ENCODE measurements at places on chromosomes 2 and 18. TPM values are rescaled to one million over a fixed set of nuclear protein-coding genes. Genes with fewer than 3 reads are reported as not detected.

Gene CCDC150
- 3.2 TPM for polyA plus RNA-seq

Gene SLC9A4
- polyA plus RNA-seq: not detected

Gene C2orf80
- not detected for polyA plus RNA-seq

Gene LOXHD1
- polyA plus RNA-seq: 2.8 TPM

Gene PHOSPHO2
- 4.1 TPM for polyA plus RNA-seq

Gene PROKR1
- polyA plus RNA-seq: 2.1 TPM

Gene CYBRD1
- polyA plus RNA-seq: 73.0 TPM

Gene FARP2
- polyA plus RNA-seq: 32.1 TPM

Gene MGAT4A
- 4.8 TPM for polyA plus RNA-seq

Gene IL18R1
- 0.50 TPM for polyA plus RNA-seq

Gene ACMSD
- polyA plus RNA-seq: 0.34 TPM

- DNase-seq: peak; percentile 82
Measured at GRCh38 chr2:191304939-191305875, 60.0 kb downstream of the MYO1B start.

GRCh38 chr2:234770031-234770506, 181.7 kb upstream of the SH3BP4 start:
- no peak for DNase-seq

DNA sequence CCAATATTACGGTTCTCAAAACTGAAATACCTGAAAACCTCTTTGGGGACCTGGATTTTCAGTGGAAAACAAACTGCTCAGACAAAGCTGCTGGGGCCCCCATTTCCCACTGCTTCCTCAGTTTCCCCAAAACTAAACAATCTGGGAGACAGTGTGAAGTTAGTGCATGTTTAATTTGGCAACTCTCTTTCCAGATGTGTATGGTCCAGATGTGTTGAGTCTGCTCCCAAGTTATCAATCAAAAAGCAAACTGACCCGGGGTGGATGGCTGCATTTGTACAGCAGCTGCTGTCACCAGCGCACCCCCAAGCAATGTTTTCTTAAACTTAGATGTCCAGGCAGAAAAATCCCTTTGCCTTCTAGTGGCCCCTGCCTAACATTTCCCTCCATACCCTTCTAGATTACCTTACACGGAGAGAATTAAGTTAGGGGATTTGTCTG, 136.9 kb downstream of the COPS8 start:
- no peak for DNase-seq

DNA sequence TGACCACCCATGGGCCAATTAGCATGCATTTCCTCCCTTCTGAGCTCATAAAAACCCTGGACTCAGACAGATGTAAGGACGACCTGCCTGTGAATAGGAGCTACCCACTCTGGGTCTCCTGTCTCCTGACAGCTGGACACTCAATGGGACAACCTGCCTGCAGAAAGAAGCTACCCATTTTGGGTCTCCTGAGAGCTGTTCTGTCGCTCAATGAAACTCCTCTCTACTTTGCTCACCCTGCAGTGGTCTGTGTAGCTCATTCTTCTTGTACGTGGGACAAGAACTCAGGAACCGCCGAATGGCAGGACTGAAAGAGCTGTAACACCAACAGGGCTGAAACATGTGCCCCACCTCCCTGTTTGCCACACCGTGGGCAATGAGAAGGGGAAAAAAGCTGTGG, 60.3 kb upstream of the DYNC1I2 start:
- DNase-seq: no peak

DNA sequence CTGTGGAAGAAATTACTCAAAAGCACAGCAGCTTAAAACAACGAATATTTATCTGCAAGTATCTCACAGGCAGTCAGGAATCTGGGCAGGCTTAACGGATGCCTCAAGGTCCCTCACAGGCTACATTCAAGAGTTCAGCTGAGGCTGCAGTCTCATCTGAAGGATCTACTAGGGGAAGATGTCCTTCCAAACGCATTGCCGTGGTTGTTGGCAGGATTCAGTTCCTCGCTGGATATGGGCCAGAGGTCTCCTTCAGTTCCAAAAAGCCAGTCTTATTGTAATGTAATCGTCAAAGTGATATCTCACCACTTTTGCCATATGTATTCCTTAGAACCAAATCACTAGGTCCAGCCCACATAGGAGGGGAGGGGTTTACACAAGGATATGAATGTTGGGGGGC, 98.2 kb upstream of the EPAS1 start:
- no peak for DNase-seq

GRCh38 chr18:63098018-63098981, 221.3 kb downstream of the BCL2 start:
- DNase-seq: no peak

DNA sequence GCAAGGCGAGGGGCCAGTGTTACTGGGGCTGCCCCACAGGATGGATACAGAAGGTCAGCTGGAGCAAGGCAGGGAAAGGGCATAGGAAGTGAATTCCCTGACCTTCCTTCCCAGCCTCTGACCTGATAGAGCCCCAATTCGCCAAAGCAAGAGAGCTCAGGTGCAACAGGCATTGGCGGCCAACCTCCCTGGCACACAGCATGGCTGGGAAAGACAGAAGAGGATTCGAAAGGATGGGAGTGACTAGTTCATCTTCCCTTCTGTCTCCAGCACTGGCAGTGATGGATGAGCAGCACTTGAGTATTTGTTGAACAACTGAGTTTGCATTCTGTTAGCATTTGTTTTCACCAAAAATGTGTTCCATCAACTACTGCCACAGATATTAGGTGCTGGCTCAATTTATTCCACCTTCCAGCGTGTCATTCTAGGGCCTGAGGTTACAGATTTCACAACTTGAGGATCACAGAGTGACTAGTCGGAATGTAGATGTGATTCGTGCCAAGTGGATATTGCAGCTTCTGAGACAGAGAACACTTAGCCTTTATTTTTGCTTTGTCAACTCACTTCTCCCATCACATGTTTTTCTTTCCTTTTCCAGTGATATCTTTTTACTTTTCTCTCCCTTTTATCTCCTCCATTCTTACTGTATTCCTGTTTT, 6.2 kb downstream of the COPS8 start:
- DNase-seq: no peak

DNA sequence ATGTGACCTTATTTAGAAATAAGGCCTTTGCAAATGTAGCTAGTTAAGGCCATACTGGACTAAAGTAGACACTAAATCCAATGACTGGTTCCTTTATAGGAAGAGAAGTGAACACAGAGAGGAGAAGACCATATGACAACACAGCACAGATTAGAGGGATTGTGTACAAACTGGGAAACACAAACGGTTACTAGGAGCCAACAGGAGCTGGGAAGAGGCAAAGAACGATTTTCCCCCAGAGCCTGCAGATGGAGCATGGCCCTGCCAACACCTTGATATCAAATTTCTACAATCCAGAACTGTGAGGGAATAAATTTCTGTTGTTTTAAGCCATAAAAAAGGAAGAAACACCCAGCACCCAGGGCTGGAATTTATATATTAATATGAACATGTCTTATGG, 38.7 kb upstream of the COL5A2 start:
- no peak for DNase-seq

DNA sequence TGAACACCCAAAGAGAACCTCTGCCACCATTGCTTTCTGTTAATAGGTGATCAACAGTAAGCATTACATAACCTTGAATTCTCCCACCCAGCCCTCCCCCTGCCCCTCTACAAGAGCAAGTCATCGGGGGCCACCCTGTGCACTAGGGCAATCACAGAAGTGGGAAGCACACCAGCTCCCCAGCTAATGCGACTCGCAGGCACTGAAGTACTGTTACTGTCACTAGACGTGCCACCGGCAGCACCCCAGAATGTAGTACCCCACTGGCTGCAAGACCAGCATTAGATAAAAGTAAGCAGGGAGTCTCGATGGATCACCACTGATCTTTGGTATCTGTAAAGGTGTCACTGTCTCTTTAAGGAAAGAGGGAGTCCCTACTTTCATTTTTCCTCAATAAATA, 167.6 kb downstream of the FAM210A start:
- no peak for DNase-seq

GRCh38 chr18:35968278-35968880, 4.1 kb upstream of the RMP24 start:
- no peak for DNase-seq

GRCh38 chr2:116680256-116680936, 1134.1 kb upstream of the DDX18 start:
- no peak for DNase-seq

GRCh38 chr2:220002251-220002650, 374.8 kb downstream of the SLC4A3 start:
- DNase-seq: no peak

- DNase-seq: no peak
Measured at GRCh38 chr2:134420259-134420658, 166.4 kb downstream of the MGAT5 start.

DNA sequence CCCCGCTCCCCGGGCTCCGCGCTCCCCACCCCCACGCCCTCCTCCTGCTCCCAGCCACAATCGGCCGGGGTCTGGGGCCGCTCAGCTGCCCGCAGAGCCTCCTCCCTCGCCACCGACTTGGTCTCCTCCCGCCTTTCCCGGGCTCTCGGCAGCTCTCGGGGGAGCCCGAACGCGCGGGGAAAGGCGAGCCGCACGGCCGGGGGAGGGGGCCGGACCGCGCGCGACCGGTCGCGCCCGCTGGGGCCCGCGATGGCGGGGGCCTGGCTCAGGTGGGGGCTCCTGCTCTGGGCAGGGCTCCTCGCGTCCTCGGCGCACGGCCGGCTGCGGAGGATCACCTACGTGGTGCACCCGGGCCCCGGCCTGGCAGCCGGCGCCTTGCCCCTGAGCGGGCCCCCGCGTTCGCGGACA, 327 bp downstream of the LTBP1 start:
- DNase-seq: peak; percentile 24

DNA sequence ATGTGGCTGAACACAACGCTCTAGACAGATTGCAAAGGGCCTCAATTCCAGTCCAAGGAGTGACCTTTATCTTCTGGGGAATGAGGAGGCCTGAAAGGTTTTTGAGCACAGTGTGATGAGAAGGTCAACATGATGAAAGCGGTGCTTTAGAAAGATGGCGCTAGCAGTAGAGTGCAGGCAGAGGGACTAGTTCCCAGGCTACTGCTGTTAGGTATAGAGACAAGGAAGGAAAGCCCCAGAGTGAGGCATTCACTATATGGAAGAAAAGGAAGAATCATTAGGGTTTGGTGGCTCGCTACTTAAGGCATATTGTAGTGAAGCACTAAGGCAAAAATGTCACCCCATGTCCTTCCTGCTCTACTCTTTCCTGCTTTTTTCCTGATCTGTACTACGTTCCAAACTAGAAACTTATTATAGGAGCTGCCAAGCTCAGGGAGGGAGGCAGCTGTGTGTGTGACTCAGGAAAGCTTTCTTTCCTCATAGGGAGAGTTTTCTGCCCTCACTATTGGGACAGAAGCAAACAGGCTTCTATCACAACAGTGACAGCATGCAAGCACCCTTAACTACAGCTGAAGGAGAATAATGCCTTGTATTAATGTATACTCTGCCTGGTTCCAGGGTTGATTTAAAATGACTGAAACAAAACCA, 160.8 kb upstream of the CAVIN2 start:
- DNase-seq: no peak

GRCh38 chr18:59712311-59712710, 15.1 kb upstream of the CCBE1 start:
- no peak for DNase-seq

DNA sequence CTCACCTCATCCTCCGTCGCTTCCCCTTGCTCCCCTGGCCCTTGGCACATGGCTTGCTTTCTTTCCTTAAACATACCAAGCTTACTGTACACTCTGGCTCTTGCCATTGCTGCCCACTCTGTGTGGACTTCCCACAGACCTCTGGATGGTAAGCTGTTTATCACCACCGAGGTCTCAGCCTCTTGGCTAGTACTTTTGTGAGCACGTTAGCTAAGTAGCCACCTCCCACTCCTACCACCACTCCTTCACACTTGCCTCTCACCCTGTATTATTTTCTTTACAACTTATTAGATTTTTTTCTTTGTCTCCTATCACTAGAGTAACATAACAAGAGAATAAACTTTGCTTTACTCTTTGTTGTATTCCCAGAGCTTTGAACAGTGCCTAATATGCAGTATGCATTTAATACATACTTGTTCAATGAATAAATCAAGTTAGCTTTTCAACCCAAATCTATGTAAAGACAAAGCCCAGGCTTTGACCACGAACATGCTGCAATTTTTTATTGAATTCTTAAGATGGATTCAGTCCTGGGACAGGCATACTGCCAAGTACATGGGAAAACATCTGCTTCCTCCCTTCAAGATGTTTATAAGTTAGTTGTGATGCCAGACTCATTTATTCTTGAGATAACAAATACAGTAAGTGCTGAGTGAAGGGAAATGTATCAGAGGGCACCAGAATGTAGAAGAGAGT, 25.0 kb upstream of the MSGN1 start:
- DNase-seq: peak; percentile 74

DNA sequence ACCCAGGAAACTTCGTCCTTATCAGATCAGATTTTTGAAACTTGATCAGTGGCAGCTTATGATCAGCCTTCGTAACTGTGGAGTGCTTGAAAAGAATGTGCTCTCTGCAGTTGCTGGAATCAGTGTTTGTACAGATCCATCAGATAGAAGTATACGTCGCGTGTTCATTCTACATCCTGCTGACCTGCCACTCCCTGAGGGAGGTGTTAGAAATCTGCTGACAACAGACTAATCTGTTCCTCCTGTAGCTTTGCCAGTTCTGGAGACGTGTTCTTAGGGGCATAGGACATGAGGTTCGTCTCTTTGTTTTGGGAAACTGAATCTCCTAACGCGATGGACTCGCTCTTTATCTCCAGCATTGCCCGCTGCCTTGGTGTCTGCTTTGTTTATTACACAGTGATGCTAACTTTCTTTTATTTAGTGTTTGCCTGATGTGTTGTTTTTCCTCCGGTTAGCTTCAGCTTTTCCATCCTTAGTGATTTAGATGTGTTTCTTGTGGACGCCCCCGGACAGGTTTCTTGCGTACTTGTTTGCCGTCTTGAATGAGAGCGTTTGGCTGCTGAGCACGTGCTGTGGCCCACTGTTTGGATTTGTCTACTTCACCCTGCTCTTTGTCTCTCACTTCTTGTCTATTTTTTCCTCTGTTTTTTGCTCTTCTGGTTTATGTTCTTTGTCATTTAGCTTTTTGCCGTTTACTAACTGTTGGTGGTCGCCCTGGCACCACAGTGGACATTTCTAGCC, 17.4 kb upstream of the GAL3ST2 start:
- DNase-seq: no peak

DNA sequence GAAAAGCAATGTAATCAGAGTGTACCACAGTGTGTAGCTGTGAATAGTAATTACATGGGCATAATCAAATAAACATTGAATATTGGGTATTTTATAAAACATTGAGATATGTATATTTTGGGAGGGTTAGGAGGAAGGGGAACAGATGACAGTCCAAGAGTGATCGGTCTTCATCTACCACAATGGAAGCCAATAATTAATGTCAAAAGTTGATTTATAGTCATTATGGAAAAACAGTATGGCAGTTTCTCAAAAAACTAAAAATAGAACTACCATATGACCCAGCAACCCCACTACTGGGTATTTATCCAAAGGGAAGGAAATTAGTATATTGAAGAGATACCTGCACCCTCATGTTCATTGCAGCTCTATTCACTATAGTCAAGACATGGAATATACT, 5.8 kb upstream of the LAPTM4A start:
- no peak for DNase-seq

GRCh38 chr2:70852824-70853223, 17.2 kb upstream of the CD207 start:
- no peak for DNase-seq

GRCh38 chr2:215601990-215602721, 166.3 kb upstream of the FN1 start:
- DNase-seq: no peak

Measured in hindlimb muscle (tissue), 1 donor.